ENCODE measurements at places on chromosomes 7 and 10. TPM values are rescaled to one million over a fixed set of nuclear protein-coding genes. Genes with fewer than 3 reads are reported as not detected.
A peak's percentile ranks its signal among the peaks of the same experiment; 100 is the strongest.

Gene ADAM22
- total RNA-seq = 14.0 TPM

Gene ZNF503
- total RNA-seq = 1.5 TPM

Gene KLF14
- not detected for total RNA-seq

- DNase-seq = no peak
- no peak overlapping the region for H3K4me3 ChIP-seq
- H3K27me3 ChIP-seq = no peaks in the 10 kb centered on the region
- H3K36me3 ChIP-seq = no peaks in the 10 kb centered on the region
- no peaks in the 10 kb centered on the region for H3K4me1 ChIP-seq
These were observed 68.3 kb downstream of the ITGB1 start for GRCh38 chr10:32889631-32890212.

Gene PSD
- 2.3 TPM for total RNA-seq

- H3K27me3 ChIP-seq = no peaks in the 10 kb centered on the region
- DNase-seq = no peak
- H3K27ac ChIP-seq = no peak overlapping the region
- no peaks in the 10 kb centered on the region for H3K36me3 ChIP-seq
These were observed 56.0 kb downstream of the ZNF777 start for GRCh38 chr7:149404825-149405224.

GRCh38 chr7:74253835-74254128 lies 417 bp downstream of the RFC2 start:
- DNase-seq = no peak
- H3K27me3 ChIP-seq = no peaks in the 10 kb centered on the region
- peaks cover 17% of the 10 kb centered on the region for H3K4me1 ChIP-seq
- peaks cover 16% of the 10 kb centered on the region for H3K36me3 ChIP-seq
- H3K27ac ChIP-seq = 0 out of 2 replicates have a peak overlapping the region, but pooled peaks have one; percentile 39
- H3K4me3 ChIP-seq = peak overlapping the region; percentile 92

DNA sequence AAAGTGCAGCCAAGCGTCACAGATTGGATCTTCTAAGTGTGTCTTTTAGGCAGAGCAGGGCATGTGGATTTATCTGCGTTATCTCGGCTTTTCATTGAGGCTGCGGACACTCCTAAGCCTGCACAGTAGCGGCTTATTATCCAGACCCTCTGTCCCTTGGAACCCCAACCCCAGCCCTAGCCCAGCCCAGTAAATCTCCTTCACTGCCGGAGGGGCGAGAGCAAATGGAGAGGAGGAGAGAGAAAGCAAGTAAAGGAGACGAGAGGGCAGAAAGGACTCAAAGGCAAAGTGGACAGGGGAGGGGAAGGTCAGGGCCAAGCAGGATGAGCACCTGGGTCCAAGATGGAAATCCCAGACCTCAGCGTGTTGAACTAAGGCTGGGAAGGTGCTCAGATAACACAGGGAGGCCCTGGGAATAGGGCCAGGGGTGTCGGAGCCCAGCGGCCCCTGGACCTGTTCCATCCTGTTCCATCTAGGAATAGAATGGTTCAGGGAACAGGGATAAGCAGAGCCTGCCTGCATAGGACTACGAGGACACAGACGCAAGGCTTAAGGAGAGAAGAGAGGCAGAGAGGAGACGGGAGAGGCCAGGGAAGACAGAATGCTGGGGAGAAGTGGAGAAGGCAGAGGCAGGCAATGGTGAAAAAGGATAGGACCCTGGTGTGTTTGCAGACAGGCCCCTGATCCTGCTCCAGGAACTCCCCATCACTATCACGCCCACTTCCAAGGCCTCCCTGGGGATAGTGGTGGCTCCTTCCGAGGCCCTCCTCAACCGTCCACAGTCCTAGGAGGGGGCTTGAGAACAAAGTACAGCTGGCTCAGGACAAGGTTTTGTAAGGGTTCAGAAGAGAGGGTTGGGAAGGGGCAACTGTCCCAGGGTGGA lies 99.6 kb downstream of the CHST15 start:
- no peaks in the 10 kb centered on the region for H3K36me3 ChIP-seq
- peaks cover 29% of the 10 kb centered on the region for H3K4me1 ChIP-seq
- H3K27ac ChIP-seq = no peak overlapping the region
- DNase-seq = no peak
- H3K4me3 ChIP-seq = no peak overlapping the region

Gene ANKIB1
- 116 TPM for total RNA-seq

DNA sequence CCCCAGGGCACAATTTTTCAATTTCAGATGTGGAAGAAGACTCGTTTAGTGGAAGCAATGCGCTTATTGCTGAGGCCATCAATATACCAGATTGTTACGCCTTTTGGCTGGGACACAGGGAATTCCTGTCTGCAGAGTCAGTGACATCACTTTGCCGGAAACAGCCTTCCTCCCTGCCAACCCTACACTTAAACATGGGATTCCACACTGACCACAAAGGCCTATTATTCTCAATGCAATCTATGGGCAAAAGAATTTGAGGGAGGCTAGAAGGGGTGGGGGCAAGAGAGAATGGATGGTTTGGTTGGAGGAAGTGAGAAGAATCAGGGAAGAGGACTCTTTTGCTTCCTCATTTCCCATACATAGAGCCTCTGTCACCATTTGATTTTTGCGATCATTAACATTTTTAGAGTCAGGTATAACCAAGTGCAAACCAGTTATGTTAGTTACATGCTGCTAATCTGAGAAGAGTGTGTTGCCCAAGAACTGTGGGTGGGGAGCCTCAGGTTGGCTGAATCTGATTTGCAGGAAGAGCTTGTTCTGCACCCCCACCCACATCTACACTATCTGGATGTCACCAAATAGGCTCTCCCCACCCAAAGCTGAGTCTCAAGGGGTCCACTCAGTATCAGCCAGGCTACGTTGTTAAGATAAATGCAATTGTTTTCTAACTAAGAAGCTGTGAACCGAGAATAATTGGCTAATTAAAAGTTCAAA lies 58.2 kb downstream of the ENTPD1 start:
- no peaks in the 10 kb centered on the region for H3K36me3 ChIP-seq
- peak; percentile 18 for DNase-seq
- peaks cover 19% of the 10 kb centered on the region for H3K4me1 ChIP-seq
- H3K27me3 ChIP-seq = no peaks in the 10 kb centered on the region
- no peak overlapping the region for H3K27ac ChIP-seq
